Smooth muscle cell of trachea (primary cell): ENCODE measurements at places on chromosomes 3 and 15. TPM values are rescaled to one million over a fixed set of nuclear protein-coding genes. Genes with fewer than 3 reads are reported as not detected.

The IMPG2 gene
- total RNA-seq = 0.29 and 0.33 TPM in 2 replicates

The TRMT10C gene
- 21.3 and 34.8 TPM in 2 replicates for total RNA-seq

The PDIA3 gene
- total RNA-seq = 192 and 247 TPM in 2 replicates

The CATSPER2 gene
- total RNA-seq = 0.50 and 3.1 TPM in 2 replicates

The IQCF5 gene
- not detected in 2 replicates for total RNA-seq

The IDH2 gene
- total RNA-seq = 48.8 and 66.0 TPM in 2 replicates

The CPN2 gene
- not detected in 2 replicates for total RNA-seq

The POC1A gene
- total RNA-seq = 5.5 and 15.0 TPM in 2 replicates

The ESYT3 gene
- 0.17 TPM in 1 of 2 replicates, not detected in the other for total RNA-seq

The HRG gene
- total RNA-seq = not detected in 2 replicates

The FBXW12 gene
- 0.15 TPM in 1 of 2 replicates, not detected in the other for total RNA-seq

The ARNT2 gene
- total RNA-seq = 4.7 and 13.6 TPM in 2 replicates

The CTSH gene
- 11.2 and 41.7 TPM in 2 replicates for total RNA-seq

The PRR20G gene
- not detected in 2 replicates for total RNA-seq

The PIERCE2 gene
- total RNA-seq = 1.2 TPM in 2 replicates

The SYNM gene
- total RNA-seq = 5.4 and 6.3 TPM in 2 replicates

The CFAP100 gene
- total RNA-seq = not detected in 2 replicates

The SLC28A2 gene
- not detected in 2 replicates for total RNA-seq

The SI gene
- total RNA-seq = not detected in 2 replicates

The EXOSC7 gene
- 31.9 and 56.6 TPM in 2 replicates for total RNA-seq

The C2CD4A gene
- not detected in 2 replicates for total RNA-seq

The SCAANT1 gene
- not detected in 2 replicates for total RNA-seq
